ENCODE measurements at places on chromosomes 13 and 19.

- DNase-seq: no peak
Measured at GRCh38 chr13:103866048-103866447, 799.8 kb upstream of the SLC10A2 start.

DNA sequence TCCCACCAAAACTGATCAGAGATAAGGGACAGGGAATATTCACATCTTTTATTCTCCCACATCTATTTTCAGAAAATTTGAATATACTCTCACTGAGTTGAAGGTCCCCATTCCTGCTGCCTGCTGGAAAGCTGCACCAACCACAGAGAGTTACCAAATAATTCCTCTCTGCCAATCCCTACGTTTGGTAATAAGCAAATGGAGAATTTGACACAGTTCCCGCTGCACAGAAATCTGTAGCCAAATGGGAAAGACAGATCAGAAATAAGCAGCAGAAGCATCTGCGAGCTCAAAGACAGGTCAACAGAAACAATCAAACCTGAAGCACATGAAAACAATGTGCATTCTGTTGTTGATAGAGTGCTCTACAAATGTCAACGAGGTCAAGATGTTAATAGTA, 9.9 kb downstream of the ZNF112 start:
- DNase-seq: no peak

GRCh38 chr19:3274942-3275582, 50.6 kb downstream of the CELF5 start:
- no peak for DNase-seq

DNA sequence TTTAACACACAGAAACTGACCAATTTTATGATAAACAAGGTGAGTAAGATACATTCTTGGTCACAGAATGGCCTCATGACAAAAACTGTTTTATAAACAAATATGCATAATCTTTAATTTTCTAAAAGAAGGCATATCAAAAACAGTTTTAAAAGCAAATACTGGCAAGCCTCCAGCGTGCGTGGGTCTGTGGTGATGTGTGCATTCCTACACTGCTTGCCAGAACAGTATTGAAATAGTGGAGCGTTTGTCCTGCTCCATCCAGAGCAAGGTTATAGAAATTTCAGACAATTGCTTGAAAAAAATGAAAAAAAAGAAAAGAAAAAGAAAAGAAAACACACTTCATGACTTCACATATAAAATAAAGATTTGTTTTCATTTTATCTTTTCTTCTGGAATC, 140.9 kb downstream of the MZT1 start:
- no peak for DNase-seq

DNA sequence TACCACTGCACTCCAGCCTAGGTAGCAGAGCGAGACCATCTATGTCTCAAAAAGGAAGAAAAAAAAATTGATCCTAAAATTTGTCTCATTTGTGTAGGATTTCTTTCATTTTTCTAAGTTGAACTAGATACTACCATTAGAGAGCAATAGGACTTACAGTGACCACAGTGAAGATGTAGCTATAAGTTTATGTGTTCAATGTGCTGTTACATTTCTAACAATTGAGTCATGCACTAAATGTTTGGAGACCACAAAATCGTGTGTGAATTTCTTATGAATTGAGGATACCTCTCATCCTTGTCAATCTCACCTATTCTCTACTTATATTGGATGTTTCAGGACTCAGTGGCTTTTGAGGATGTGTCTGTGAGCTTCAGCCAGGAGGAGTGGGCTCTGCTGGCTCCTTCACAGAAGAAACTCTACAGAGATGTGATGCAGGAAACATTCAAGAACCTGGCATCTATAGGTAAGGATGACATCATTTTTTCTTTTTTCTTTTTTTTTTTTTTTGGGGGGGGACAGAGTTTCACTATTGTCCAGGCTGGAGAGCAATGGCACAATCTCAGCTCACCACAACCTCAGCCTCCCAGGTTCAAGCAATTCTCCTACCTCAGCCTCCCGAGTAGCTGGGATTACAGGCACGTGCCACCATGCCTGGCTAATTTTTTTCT, 12.8 kb downstream of the ZNF791 start:
- no peak for DNase-seq

DNA sequence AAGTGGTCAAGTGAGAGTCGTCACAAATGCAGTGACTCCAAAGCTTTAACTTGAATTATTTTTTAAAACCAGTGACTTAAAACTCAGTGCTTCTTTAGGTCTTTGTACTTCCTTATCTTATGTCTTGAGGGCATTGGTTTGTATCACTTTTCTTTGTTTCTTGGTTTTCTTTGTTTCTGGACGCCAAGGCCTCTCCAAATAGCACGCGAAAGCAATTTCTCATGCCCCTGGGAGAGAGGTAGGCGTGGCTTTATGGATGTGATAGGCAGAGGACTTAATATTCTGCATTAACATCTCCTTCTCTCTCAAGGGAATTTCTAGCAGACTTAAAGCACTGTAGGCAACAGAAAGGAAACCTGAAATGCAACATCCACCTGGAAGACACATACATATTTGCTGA, 20.6 kb downstream of the UBE2L5 start:
- no peak for DNase-seq

GRCh38 chr19:43718627-43719377, 2.9 kb downstream of the IRGC start:
- DNase-seq: no peak

GRCh38 chr13:42875475-42876269, 94.3 kb downstream of the FAM216B start:
- no peak for DNase-seq

GRCh38 chr13:28684257-28684656, 25.3 kb downstream of the POMP start:
- DNase-seq: no peak

GRCh38 chr19:4086411-4086867, 19.7 kb upstream of the ZBTB7A start:
- no peak for DNase-seq

- no peak for DNase-seq
Measured at GRCh38 chr13:42485272-42485671, 88.7 kb upstream of the TNFSF11 start.
